ENCODE measurements at places on chromosomes 3 and 15. TPM values are rescaled to one million over a fixed set of nuclear protein-coding genes. Genes with fewer than 3 reads are reported as not detected.

MNS1 gene
- total RNA-seq: 0.30 TPM

TNFAIP8L3 gene
- total RNA-seq: 6.9 TPM

FHIT gene
- 1.0 TPM for total RNA-seq

CCR3 gene
- not detected for total RNA-seq

PRR23A gene
- total RNA-seq: not detected

SLC9A9 gene
- 6.6 TPM for total RNA-seq

MITF gene
- 12.6 TPM for total RNA-seq

FGF12 gene
- total RNA-seq: 0.07 TPM

SSUH2 gene
- not detected for total RNA-seq

PARP6 gene
- 34.6 TPM for total RNA-seq

SLC41A3 gene
- 93.5 TPM for total RNA-seq

SAXO2 gene
- 0.30 TPM for total RNA-seq

CD200R1 gene
- total RNA-seq: 0.07 TPM

All from smooth muscle cell of the pulmonary artery (primary cell).